ENCODE measurements at places on chromosomes 12 and 14.
A peak's percentile ranks its signal among the peaks of the same experiment; 100 is the strongest.

DNA sequence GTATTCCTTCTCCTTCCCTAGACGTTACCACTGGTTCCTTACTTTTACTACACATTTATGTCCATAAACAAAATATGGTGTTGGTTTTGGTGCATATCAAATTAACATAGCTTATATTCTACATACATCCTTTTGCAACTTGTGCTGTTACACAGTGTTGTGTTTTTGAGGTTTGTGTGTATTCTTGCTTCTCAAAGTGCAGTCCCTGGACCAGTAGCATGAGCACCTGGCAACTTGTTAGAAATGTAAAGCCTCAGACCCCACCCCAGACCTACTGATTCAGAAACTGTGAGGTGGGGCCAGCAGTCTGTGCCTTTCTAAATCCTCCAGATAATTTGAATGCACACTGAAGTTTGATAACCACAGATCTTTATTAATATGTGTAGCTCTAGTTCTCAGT, 65.9 kb downstream of the RNFT2 start:
- no peak for DNase-seq

DNA sequence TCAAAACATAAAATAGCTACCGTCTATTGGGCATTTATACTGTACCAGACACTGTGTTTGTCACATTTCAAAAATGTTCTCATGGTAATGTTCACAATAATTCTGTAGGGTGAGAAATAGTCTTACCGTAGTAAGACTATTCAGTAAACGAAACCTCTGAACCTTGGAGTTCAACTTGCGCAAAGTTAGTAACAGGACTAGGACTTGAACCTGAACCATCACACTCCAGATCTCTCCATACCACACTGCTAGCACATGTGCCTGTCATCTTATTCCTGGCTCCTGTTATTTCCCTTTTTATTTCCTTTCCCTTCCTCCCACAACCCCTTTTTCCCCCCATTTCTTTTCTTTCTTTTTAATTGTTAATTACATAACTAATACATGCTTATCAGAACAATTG, 65.4 kb downstream of the PLEKHA5 start:
- DNase-seq, result no peak

DNA sequence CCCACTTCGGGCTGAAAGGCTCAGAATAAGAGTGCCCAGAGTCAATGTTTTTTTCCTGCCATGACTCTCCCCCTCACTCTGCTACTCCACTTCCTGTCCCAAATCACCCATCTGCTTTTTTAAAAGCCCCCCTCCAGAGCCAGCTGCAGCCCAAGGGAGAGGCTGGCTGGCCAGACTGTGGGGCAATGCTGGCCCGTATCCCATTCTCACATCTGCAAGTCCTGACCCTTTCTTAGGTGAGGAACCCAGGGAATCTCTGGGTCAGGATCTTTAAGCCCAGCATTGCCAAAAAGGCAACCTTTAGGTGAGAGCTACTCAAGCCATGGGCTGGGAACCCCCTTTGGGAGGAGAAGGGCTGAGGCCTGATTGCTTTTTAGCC, 1.7 kb upstream of the ITGA5 start:
- DNase-seq, result no peak

DNA sequence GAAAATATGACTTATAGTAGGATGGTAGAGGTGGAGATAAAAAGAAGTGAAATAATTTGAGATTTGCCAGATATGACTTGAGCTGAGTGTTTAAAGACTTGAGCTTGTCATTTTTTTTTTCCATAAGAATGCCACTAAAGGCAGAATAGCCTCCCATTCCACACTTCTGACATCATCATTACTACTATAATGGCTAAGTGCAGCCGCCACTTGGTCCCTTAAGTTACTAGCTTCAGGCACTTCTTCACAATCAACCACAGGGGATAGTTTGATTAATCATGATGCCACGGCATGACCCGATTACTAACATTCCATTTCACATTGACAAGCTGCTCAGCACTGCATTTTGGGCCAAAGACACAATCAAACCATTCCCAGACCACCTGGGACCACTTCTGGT, 127.9 kb downstream of the EFCAB11 start:
- no peak for DNase-seq

- no peak for DNase-seq
Measured at GRCh38 chr12:12922191-12922616, 29.8 kb downstream of the GPRC5D start.

DNA sequence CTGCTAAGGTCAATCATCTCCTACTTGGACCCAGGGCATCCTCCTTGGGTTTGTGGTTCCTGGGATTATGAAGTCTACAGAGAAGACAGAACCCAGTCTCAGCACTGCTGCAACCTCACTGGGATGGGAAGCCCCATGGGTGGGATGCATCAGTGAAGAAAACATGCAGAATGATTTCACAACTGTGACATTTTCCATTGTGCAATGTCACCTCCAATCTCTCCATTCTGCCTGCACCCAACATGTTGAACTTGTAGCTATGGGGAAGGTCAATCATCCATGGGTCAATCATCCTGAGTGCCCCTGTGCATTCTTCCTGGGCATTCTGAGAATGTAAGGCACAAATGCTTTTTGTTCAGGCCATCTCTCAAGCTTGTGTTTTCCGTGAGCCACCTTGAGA, 1004.4 kb upstream of the TMEM132C start:
- DNase-seq, result no peak

GRCh38 chr12:59383079-59383822, 212.6 kb upstream of the SLC16A7 start:
- no peak for DNase-seq

DNA sequence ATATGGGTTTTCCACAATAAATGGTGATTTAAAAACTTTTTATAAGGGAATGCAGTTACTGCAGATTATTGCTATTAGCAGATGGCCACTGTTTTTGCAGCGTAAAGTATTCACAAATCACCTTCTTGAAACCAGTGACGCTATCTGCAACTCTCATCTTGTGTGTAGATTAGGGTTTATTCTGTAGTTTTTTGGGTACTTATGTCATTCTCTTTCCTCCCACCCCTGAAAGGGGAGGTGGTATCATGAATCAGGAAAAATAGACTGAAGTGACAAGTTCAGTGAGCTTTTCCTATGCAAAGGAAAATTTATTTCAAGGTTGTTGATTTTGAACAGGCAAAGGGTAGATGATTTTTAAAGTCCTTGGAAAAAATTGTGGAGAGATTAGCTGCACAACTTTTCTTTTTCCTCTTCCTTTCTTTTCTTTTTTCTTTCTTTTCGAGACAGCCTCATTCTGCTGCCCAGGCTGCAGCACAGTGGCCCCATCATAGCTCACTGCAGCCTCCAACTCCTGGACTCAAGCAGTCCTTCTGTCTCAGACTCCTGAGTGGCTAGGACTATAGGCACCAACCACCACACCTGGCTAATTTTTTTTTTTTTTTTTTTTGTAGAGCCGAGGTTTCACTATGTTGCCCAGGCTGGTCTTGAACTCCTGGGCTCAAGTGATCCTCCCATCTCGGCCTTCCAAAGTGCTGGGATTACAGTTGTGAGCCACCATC, 1.6 kb downstream of the FRS2 start:
- DNase-seq, result no peak

- no peak for DNase-seq
Measured at GRCh38 chr14:62329427-62329826, 567.2 kb downstream of the SNAPC1 start.

GRCh38 chr14:95993768-95994592, 45.2 kb upstream of the C14orf132 start:
- DNase-seq, result peak; percentile 65

GRCh38 chr14:103230021-103230420, 104.0 kb upstream of the EIF5 start:
- DNase-seq, result no peak

- DNase-seq, result no peak
Measured at GRCh38 chr12:51721282-51721940, 127.1 kb downstream of the FIGNL2 start.
